Head of caudate nucleus (tissue), 42 donors: ENCODE measurements at places on chromosomes 2 and 18.

DNA sequence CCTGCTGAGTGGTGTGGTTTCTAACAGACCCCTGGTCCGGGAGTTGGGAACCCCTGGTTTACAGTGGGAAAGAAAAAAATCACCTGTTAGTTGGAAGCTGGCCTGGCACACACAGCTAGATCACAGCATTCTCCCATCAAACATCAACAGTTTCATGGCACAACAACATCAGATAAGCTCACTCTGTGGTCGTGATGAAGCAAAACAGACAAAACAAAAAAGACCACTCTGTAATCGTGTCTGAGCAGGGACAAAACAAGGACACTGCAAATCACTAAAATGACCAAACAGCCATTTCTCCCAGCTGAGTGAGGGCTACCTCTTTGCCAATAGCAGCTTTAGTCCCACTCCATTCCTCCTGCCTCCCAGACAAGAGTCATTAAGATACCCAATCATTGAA, 9.0 kb upstream of the IMPACT start:
- no peak for DNase-seq

DNA sequence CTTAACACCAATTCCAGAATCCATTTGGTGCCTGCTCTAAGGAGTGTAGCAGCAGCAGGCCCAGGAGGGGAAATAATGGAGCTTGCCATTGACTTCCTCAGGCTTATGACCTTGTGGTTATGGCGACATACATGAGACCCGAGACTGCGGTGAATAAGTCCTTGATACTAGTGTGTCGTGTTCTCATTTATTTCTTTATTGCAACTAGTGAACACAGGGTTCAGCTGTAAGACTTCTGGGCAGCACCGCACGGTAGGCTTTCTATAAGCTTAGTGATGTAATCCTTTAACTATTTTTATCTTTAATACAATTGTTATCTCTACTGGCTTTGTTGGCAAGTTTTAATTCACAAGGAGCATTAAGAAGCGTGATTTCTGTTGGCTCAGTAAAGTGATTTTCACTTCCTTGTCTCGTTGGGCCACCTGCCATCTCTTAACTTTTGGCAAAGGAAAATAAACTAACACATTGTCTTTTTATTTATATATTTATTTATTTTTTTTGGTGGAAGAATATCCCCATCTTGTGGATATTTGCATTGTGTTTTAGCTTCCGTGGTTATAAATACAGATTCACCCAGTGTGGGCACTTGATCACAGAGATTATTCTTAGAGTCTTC, 139.8 kb downstream of the LTBP1 start:
- no peak for DNase-seq

DNA sequence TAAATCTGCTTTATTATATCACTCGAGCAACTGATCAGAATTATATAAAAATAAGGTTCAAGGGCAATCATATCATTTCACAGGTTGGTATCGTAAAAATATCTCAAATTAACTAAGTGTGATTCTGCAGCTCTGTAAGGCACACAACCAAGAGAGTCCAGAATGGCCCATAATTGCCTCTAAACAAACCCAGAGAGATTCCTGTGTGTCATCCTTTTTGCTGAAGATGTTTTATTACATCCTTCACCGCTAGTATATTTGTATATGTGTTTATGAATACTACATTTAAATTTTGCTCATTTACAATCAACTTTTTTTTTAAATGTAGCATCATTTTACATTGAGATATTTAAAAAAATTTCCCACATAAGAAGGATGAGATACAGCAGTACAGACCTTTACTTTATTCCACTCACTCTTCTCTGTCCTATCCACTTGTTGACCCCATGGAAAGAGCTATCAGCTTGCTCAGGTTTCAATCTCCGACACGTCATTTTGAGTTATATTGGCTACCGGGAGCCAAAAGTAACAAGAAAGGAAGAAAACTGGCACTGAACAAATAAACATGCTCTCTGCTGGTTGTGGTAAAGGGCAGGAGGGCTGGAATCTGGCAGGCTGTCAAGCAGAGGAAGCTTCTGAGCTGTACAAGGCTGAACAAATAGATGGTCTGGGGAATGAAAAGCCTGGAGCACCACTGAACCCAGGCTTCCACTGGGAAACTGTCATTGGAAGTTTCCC, 23.1 kb downstream of the PLA2R1 start:
- DNase-seq, result no peak

DNA sequence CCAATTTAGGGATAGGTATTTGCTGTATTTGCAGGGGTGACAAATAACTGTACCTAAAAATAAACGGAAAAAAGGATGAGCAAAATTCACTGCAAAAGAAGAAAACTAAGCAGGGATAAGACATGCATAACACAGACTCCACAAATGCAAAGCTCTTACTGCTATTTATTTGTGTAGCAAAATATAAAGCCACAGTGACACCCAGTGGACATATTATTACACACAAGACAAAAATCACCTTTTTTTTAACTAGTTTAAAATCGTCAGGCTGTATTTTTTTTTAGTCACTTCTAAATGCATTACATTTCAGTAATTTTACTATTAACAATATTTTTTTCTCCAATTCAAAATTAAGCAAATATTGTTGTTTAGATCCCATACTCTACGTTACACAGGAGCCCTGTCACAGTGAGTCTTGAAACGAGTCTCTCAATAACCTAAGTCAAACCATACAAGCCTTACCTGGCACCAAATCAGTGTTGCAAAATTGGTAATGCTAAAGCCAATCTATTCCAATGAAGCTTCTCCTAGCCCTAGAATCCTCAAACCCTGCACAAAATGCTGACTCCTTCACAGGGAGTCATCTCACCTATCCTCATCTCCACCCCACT, 23.7 kb downstream of the METTL4 start:
- DNase-seq, result no peak

DNA sequence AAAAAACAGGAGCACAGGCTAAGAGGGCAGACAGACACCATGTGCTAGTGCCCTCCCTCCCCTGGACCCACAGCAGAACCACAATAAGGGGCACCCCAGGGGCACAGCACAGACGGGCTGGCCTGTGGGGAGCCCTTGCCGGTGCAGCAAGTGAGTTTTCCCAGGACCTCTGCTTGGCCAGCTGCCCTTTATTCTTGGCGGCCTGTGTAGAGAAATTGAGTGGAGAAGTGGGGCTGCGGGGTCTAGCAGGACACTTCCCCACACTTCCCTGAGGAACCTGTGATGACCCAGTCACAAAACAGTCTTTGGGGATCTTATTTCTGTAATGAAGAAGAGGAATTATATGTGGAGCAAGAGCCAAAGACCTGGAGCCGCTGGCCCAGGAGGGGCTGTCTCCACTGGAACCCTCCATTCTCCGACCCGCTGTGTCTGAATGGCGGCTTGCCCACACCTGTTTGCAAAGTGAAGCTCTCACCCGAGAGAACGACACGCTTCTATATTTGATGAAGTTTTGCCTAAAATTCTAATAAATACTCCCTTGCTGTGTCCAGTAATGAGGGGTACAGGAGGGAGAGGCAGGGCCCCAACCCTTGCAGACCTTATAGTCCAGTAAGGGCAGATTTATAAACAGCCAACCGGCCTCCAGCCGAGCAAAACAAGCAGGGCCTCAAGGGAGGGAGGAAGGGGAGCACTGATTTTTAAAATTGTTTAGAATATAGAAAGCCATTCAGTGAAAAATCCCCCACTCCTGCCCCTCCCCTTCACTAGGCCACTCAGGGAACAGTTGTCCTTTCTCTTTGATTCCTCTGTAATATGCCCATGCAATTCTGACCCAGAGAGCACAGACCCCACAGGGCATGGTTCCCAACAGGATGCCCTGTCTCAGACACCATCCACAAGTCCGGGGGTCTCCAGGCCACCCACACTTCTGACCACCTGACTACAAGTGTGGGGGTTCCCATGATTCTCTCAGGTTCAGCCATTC, 44.7 kb upstream of the SNED1 start:
- DNase-seq, result peak; percentile 23

DNA sequence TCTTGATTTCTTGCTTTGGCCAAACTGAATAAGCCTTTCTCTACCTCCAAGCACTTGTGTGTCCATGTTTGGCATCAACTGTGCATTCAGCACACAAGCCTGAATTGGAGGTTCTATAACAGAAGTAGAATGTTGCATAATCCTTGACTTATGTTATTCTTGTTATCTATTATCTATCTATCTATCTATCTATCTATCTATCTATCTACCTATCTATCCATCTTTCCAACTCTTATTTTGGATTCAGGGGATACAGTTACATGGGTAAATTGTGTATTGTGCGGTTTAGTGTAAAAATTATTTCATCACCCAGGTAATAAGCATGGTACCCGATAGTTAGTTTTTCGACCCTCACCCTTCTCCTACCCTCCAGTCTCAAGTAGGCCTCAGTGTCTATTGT, 319.6 kb downstream of the PTH2R start:
- DNase-seq, result no peak

GRCh38 chr2:232238108-232238507, 140.4 kb upstream of the ALPP start:
- no peak for DNase-seq

- no peak for DNase-seq
Measured at GRCh38 chr18:10195529-10195928, 258.9 kb upstream of the APCDD1 start.

GRCh38 chr2:174561283-174561971, 36.2 kb downstream of the WIPF1 start:
- peak; percentile 80 for DNase-seq

DNA sequence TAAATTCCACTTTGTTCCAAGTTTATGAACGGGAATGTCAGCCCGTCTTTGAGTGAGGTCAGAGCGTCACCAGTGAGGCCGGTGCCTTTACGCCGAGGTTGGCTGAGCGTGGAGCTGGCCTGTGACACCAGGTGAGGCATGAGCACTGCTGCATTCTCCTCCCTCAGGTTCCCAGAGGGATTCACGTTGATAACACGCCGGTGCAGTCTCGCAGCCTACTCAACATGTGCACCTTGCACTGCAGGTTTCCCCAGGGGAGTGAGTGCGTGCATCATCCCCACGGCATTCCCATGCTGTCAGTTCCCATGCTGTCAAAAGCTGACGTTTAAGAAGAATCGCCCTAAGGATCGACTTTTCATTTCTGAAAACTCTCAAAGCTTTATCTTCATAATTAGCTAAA, 213.3 kb downstream of the LDLRAD4 start:
- peak; percentile 40 for DNase-seq

DNA sequence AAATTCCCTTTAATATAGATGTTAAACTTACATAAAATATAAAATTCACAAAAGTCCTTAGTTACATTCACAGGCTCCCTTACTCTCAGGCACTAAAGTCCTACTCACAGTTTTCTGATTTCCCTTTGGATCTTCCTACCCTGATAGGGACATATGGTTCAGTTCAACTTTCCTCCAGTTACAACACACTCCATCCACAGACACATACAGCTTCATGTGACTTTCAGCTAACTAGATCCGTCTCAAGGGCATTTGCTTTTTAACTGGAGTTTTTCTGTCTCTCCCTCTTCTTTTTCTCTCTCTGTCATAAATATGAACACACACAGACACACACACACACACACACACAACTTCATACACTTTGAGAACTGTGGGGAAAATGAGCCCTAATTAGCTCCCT, 419.2 kb downstream of the LRP1B start:
- no peak for DNase-seq
